ENCODE measurements at places on chromosomes 11 and 22.

- no peak for DNase-seq
These were observed 255.2 kb downstream of the MN1 start for GRCh38 chr22:27546157-27546935.

GRCh38 chr11:130473056-130473794, 24.8 kb downstream of the ADAMTS15 start:
- DNase-seq = no peak

DNA sequence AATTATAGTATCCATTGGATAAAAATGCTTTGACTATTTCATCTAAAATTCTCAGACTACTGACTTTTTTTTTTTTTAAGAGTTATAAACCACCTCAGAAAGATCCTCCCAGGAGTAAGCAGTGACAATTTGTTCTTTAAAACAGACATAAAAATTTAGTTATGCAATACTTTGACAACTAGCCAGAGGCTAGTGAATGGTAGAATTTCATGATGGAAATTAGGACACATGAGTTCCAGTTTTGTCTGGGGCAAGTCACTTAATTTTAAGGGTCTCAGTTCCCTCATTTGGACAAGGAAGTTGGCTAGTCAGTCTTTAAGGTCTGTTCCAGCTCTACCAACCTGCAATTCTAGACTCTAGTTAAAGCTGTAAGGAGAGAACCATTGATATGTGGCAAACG, 2.9 kb downstream of the IL18 start:
- no peak for DNase-seq

DNA sequence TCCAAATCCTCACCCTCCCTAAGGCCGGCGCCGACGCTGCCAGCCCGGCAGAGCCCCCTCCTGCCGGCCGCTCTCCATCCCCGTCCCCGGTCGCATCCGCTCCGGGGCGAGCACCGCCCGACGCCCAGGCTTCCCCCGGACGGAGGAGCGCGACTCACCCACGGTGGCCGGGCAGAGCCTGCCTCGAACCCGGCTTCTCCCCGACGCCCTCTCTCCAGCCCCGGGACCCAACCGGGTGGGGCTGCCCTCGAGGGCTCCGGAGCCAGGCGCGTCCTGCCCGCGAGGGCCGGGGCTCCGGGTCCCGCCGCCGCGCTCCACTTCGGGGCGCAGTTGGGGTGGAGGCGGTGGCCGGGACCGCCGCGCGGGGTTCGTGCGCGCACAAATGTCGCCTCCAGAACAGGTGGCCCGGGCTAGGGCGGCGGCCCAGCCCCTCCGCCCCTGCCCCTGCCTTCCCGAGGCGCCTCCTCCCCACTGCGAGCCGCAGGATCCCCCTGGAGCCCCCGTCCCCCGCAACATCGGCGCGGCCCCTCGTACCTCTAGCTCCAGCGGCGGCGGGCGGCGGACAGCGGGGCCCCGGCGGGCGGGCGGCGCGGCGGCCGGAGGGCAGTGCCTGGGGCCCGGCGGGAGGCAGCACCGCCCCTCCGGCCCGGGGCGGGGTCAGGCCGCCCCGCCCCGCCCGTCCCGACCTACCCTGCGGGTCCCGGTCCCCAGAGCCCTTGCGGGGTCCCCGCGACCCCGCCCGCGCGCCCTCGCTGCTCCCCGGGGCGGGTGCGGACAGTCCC, at the start of gene A4GALT:
Gene A4GALT, minus strand, starts transcription at position 608 of the 782 bp plus-strand sequence. CDS start 26,919 bp downstream, outside the sequence.
- no peak for DNase-seq

GRCh38 chr11:126459691-126460281, 104.3 kb downstream of the ST3GAL4 start:
- no peak for DNase-seq

DNA sequence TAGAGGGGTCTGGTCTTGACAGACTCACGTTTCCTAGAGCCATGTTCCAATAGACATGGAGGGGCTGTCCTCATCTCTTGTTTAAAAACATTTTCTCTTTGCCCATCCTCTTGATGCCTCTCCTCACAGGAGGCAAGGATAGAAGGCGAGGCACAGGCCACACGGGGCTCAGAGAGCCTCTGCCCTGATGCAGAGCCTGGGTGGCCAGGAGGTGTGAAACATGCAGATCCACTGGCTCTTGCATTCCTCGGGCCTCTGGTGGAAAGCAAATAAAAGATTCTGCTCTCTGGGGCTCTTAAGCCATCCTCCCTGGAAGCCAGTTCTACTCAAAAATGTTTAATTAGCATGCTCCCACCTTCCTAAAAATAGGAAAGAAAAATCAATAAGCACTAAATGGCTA, 43.6 kb upstream of the NTM start:
- DNase-seq = no peak

DNA sequence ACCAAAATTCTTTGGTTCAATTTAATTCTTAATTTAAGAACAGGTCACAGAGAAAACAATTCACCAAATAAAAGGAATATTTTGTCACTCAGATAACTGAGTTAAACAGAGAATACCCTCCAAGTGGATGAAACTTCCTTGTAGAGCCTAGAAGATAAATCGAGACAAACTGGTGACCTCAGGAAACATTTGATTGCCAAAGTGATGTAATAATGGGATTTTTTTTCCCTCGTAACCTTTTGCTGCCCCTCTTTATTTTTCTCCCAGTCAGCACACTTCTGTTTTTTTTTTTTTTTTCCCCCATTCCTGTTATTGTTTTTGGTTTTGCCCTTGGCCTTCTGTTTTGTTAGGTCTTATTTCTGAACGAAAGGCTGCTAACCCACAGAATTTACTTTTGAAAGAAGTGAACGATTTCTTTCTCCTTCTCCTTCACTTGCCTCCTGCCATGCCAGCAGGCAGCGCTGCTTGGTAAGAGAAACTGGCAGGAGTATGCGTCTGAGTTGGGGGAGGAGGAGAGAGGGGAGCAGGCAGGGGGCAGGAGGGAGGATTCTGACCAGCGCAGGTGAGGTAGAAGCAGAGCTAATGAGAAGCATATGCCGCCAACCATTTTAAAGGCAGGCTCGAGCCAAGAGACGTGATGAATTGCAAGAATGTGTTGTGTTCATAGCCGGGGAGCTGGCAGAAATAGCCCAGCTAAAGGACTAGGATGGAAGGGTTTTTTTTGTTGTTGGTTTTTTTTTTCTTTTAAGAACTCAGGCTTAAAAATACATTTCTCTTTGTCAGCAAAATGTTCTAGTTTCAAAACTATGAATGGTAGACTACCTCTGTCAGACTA, 121.9 kb upstream of the MTMR2 start:
- no peak for DNase-seq

DNA sequence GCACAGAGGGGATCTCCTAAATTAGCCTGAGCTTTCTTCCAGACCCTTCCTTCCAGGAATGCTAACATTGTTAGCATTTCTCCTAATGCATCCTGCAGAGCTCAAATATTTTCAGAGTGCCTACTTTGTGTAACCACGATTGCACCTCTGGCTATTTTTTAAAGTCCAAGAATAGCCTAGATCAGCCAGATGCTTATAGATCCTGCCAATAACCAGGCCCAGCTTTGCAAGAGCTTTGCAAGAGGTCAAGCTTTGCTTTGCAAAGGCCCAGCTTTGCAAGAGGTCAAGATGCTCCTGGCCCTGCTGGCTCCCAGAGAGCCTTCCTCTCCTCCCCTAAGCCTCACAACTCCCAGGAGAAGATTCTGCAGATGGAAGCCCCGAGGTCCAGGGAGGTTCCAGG, 491.9 kb downstream of the MN1 start:
- no peak for DNase-seq

GRCh38 chr11:396511-396947, 2.5 kb downstream of the PKP3 start:
- no peak for DNase-seq

DNA sequence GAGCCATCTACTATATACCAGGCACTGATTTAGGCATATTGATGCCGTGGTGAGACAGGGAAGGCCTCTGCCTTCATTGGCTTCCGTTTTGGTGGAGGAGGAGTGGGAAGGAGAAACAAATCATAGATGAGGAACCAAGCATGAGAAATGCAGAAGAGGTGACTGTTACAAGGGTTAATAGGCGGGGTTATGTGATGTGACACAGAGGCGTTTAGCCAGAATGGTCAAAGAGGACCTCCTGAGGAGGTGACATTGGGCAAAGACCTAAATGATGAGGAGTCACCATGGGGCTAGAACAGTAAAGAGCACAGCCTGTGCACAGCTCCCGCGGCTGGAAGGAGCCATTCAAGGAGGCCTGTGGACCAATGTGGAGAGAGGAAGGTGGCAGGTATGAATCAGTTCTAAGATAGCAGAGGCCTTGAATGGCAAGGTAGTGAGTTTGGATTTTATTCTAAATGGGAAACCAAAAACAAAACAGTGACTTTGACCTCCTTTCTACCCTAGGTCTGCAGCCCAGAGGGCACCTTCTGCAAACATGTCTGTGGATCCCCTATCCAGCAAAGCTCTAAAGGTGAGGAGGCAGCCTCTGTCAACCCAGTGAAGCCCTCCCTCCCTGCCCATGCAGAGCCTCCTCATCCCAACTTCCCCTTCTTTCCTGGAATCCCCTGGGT, 11.7 kb downstream of the MAFF start:
- no peak for DNase-seq

DNA sequence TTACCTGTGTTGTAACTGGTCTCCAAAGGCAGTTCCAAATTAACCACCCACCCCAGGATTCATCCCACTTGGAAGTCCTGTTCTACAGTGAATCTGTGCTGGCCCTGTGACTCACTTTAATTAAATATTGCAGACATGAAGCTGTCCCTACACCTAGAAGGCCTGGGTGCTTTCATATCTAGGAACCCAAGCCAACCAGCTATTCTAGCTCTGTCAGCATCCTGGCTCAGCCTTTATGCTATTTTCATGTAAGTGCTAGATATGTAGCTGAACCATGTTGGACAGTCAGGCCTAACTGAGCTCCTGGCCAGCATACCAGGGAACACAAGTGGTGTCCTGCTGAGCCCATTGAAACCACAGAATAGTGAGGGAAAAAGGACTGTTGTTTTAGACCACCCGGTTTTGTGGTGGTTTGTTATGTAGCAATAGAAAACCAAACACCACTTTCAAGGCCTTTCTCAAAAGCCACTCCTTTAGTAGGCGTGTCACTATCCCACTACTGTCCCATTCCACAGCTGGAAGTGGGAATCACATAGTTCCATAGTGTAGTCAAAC, 30.3 kb downstream of the CNTF start:
- no peak for DNase-seq

DNA sequence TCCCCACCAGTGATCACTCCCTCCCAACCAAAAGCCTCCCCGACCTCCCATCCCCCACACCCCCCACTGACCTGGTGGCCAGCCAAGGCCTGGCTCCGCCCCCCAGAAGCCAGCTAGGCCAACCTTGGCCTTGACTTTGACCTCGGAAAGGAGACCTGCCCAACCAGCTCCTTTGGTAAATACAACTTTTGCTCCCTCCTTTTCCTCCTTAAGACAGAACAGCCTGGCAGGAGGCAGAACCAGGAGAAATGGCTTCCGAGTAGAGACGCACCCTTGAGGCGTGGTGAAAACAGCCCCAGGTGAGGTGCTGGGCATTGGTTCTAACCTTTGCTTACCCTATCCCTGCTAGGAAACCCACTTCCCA, 27.0 kb downstream of the PLEKHA7 start:
- no peak for DNase-seq

- DNase-seq = no peak
These were observed 39.3 kb downstream of the KCNJ4 start for GRCh38 chr22:38415561-38416321.

- DNase-seq = peak; percentile 84
These were observed at the start of gene MTA2 for GRCh38 chr11:62601372-62602140. TSS of gene MTA2 (minus strand) at chr11:62601865. CDS start at chr11:62601450, 415 bp downstream.

DNA sequence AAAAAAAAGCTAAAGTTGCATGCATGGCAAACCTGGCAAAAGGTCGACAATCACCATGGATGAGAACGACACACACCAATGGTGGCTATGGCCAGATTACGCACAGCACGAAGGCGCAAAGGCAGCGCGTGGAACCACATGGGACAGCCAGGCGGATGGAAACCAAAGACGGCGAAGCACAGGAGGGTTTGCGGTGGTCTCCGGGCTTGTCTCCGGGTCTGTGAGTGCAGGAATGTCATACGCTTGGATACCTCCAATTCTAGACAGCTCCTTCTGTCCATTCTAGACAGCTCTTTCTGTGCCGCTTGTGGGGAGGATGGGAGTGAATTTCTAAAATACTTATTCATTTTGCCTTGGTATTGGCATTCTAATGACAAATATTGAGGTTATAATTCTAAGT, 685.4 kb downstream of the BRD1 start:
- DNase-seq = no peak
